Neural progenitor cell (in vitro differentiated cells): ENCODE measurements at places on chromosomes 7 and 10. TPM values are rescaled to one million over a fixed set of nuclear protein-coding genes. Genes with fewer than 3 reads are reported as not detected.

The FGFBP3 gene
- 14.0 and 27.6 TPM in 2 replicates for total RNA-seq

The UPK3BL2 gene
- total RNA-seq: 0.21 and 0.77 TPM in 2 replicates

DNA sequence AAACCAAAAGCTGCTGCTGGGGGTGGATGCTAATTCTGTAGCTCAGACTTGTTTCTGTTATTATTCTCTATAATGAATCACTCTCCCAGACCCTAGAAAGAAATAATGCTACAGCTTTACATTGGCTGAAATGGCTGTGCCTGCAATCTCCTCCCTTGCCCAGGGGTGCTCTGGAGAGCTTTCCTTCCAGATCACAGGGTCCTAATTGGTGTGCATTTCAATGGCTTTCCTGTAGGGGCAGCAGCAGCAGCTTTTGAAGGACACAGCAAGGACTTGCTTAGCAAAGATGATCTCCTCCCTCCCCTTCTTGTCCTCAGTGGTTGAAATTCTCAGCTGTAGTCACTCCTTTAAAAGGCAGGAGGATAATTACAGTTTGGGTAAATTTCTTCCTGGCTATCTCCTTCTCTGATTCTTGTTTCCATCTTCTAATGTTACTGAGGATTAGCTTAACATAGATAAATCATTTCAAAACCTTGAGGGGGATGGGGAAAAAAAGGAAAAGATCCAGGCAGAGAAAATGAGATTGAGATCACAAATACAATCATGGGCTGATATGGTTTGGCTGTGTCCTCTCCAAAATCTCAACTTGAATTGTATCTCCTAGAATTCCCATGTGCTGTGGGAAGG is 120.2 kb upstream of the CTTNBP2 start:
- H3K4me1 ChIP-seq: no peaks in the 10 kb centered on the region
- DNase-seq: peak; percentile 75
- H3K36me3 ChIP-seq: no peaks in the 10 kb centered on the region
- no peak overlapping the region for H3K27ac ChIP-seq
- no peak overlapping the region for H3K4me3 ChIP-seq
- H3K27me3 ChIP-seq: no peaks in the 10 kb centered on the region

The CPXM2 gene
- not detected in 2 replicates for total RNA-seq

DNA sequence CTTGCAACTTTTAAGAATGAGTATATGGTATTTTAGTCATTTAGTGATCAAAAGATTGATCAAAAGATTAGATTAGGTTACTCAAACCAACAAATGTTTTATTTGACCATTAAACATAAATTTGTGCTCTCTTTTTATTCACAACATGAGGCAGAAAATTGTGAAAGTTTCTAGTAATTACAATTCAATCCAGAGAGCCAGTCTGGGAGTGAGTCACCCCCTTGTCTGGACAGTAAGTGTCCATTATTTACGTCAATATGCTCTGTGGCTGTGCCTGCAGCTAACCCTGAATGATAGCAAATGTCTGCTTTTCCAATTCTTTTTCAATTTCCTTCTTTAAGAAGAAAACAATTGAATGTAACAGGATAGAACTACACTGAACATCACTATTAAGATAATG is 27.9 kb downstream of the GNG11 start:
- H3K4me1 ChIP-seq: no peaks in the 10 kb centered on the region
- no peaks in the 10 kb centered on the region for H3K27me3 ChIP-seq
- H3K27ac ChIP-seq: no peak overlapping the region
- no peaks in the 10 kb centered on the region for H3K36me3 ChIP-seq
- H3K4me3 ChIP-seq: no peak overlapping the region

The ANKRD2 gene
- total RNA-seq: not detected in 2 replicates

DNA sequence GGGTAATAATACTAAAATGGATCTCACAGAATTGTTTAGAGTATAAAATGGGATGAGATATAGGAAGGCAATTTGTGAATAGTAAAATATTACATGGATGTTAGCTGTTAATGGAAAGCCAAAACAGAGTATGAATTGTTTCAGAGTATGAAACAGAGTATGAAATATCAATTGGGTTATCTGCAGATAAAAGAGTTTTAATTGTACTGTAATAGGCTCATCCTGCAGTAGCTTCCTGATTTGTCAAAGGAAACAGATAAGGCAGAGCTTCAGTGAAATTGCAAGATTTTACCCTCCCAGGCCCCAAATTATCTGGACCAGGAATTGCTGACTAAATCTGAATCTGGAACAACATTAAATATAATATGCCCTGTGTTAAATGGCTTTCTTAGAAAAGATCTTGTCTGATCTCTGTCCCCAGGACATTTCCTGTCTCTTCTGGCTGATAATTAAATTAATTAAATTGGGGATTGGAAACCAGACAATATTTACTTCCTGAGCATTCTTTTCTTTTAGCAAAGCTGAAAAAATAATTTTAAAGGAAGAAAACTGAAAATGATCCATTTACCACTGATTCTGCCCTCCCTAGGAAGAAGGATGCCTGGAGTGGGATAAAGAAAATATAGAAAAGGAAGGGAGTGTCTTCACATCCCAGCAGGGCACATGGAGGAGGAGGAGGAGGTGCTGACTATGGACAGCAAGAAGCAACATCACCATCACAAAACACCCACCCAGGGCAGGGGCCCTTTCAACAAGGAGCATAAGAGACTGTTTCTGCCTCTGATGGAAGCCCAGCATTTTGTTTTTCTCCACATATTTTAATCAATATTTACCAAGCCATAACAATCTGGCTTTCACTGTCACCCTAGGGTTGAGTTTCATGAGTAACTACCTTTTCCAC is 18.5 kb downstream of the PTN start:
- no peaks in the 10 kb centered on the region for H3K27me3 ChIP-seq
- no peak overlapping the region for H3K4me3 ChIP-seq
- peaks cover 7% of the 10 kb centered on the region for H3K4me1 ChIP-seq
- no peaks in the 10 kb centered on the region for H3K36me3 ChIP-seq
- DNase-seq: no peak

GRCh38 chr7:51289623-51290303 is 26.8 kb downstream of the COBL start:
- no peak for DNase-seq
- H3K27me3 ChIP-seq: no peaks in the 10 kb centered on the region
- H3K27ac ChIP-seq: no peak overlapping the region
- no peaks in the 10 kb centered on the region for H3K36me3 ChIP-seq

The NPTX2 gene
- total RNA-seq: 5.6 and 10.5 TPM in 2 replicates

- no peaks in the 10 kb centered on the region for H3K27me3 ChIP-seq
- no peaks in the 10 kb centered on the region for H3K36me3 ChIP-seq
- peaks cover 28% of the 10 kb centered on the region for H3K4me1 ChIP-seq
- H3K4me3 ChIP-seq: no peak overlapping the region
- DNase-seq: no peak
Observed at GRCh38 chr10:110395350-110396283, 90.9 kb upstream of the SMNDC1 start.

DNA sequence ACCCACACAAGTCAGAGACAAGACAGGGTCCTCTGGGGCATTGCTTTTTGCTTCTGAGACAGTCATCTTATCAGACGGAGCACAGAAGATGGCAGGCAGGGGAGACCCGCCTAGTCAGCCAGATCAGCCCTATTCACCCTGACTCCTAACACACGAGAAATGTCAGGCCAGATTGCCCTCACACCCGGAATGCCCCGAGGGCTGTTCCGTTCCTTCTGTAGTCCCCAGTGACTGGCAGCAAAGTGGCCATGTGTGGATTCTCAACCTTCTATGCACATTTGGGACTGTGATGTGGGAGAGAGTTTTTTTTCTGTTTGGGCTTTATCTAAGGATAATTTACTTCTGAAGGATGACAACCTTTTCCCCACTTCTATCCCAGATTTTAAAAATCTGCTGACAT is 35.5 kb upstream of the TBX20 start:
- H3K4me3 ChIP-seq: no peak overlapping the region
- DNase-seq: no peak
- no peaks in the 10 kb centered on the region for H3K4me1 ChIP-seq
- no peaks in the 10 kb centered on the region for H3K27me3 ChIP-seq
- no peak overlapping the region for H3K27ac ChIP-seq
- H3K36me3 ChIP-seq: no peaks in the 10 kb centered on the region

DNA sequence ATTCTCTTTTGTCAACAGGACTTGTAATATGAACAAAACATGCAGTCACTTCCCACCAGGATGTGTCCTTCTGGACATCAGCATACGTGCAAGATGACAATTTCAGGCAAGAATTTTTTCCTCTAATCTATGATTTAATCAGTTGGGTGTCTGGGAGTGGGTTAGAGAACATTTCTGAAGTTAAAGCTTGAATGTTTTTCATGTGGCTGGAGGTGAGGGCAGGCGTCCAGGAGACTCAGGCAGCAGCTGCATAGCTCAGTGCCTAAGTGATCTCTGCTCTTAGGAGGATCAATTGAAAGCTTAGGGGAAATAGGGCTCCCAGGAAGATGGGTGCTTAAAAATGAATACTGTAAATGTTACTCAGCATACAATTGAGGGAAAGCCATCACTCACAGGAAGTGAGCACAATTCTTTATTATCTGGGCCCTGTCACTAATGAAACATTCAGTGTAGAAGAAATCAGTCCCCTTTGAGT is 457.6 kb upstream of the KLF6 start:
- no peaks in the 10 kb centered on the region for H3K36me3 ChIP-seq
- peak overlapping the region; percentile 85 for H3K27ac ChIP-seq
- H3K4me3 ChIP-seq: no peak overlapping the region
- H3K4me1 ChIP-seq: peaks cover 31% of the 10 kb centered on the region
- H3K27me3 ChIP-seq: no peaks in the 10 kb centered on the region

DNA sequence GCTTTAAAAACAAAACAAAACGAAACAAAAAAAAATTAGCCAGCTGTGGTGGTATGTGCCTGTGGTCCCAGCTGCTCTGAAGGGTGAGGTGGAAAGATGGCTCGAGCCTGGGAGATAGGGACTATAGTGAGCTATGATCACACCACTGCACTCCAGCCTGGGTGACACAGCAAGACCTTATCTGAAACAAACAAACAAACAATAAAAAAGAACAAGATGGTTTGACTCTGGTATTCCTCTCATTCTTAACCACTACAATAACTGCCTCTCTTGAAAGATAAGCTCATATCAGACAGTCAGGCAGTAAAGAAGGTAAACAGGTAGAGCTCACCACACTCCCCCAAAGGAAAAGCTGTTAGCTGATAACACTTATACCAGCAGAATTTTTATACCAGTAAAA is 14.1 kb upstream of the DUSP5 start:
- H3K36me3 ChIP-seq: no peaks in the 10 kb centered on the region
- H3K27me3 ChIP-seq: no peaks in the 10 kb centered on the region
- H3K4me1 ChIP-seq: peaks cover 6% of the 10 kb centered on the region
- no peak overlapping the region for H3K27ac ChIP-seq

DNA sequence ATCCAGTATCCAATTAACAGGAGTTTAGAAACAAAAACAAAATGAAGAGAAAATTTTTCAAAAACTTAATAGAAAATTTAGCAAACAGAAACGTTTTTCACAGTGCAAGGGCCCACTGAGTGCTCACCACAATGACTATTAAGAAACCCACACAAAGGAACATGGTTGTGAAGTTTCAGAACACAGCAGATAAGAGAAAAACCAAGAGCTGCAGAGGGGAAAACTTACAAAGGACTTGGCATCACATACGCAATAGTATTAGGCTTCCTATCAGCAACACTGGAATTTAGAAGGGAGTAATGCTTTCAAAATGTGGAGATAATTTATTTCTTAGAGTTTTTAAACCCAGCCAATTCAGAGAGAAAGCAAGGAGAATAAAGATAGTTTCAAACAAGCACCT is 1.7 kb upstream of the C7orf25 start:
- peaks cover 3% of the 10 kb centered on the region for H3K36me3 ChIP-seq
- H3K4me3 ChIP-seq: no peak overlapping the region
- no peaks in the 10 kb centered on the region for H3K27me3 ChIP-seq
- peaks cover 23% of the 10 kb centered on the region for H3K4me1 ChIP-seq
- no peak overlapping the region for H3K27ac ChIP-seq

GRCh38 chr10:84824525-84824924 is 496.1 kb downstream of the CCSER2 start:
- H3K4me1 ChIP-seq: peaks cover 9% of the 10 kb centered on the region
- no peak for DNase-seq
- H3K27me3 ChIP-seq: no peaks in the 10 kb centered on the region
- no peak overlapping the region for H3K4me3 ChIP-seq
- H3K27ac ChIP-seq: no peak overlapping the region

DNA sequence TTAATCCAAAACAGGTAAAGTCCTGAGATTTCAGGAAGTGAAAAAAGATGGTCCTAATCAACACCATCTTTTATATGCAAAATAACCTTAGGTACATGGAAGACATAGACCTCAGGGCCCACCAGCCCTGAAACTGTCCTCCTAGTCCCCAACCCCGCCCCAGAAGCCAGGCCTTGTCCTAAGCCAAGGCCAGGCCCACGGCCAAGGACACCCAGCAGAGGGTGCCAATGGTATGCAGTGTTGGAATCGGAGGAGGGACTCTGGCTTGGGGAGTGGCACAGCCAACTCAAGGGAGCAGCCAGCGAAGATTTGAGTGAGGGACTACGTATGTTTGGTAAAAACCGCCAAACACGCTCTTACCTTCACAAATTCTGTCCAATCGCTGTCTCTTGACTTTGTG is 96.7 kb downstream of the ZRANB1 start:
- H3K27ac ChIP-seq: no peak overlapping the region
- H3K4me1 ChIP-seq: peaks cover 5% of the 10 kb centered on the region
- no peak for DNase-seq

DNA sequence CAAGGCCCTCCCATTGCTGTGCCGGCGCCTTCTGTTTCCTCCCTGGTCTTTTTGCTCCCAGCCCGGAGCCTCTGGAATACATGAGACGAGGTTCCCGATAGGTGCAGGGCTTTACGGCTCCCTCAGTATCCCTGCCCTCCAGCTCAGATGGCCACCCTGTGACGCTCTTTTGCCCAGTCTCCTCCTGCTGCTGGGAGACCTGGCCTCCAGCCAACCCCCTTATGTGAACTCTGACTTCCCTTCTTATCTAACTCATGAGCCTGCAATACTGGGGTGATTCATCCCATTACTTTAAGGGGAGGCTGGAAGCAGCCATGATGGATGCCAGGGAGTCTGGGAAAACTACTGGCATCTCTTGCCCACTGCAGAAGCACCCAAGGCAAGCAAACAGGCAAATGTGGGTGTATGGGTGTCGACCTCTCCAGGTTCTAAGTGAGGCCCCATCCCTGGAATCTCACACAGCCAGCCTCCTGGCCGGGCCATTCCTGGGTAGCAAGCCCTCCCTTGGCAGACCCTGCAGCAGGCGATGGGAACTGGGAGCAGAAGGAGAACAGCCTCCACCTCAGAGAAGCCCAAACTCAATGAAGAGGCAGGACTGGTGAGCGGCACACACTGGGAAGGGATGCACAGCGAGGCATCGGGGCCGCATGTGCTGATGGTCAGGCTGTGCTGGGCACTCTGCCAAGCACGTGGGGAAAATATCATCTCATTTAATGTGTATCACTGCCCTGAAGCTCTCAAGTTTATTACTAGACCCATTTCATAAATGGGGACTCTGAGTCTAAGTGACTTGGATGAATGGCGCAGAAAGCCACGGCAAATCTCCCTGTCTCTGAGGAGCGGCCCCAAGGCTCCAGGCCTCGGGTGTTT is 97.5 kb downstream of the FAM53B start:
- peaks cover 69% of the 10 kb centered on the region for H3K4me1 ChIP-seq
- DNase-seq: no peak
- no peaks in the 10 kb centered on the region for H3K36me3 ChIP-seq
- no peaks in the 10 kb centered on the region for H3K27me3 ChIP-seq
- no peak overlapping the region for H3K27ac ChIP-seq
- H3K4me3 ChIP-seq: no peak overlapping the region

The BTBD16 gene
- not detected in 2 replicates for total RNA-seq

The YAE1 gene
- total RNA-seq: 33.6 and 79.3 TPM in 2 replicates
